Activated naive CD4-positive, alpha-beta T cell treated with anti-CD3 and anti-CD28 coated beads for 36 hours (primary cell): ENCODE measurements at places on chromosomes 5 and 9.

DNA sequence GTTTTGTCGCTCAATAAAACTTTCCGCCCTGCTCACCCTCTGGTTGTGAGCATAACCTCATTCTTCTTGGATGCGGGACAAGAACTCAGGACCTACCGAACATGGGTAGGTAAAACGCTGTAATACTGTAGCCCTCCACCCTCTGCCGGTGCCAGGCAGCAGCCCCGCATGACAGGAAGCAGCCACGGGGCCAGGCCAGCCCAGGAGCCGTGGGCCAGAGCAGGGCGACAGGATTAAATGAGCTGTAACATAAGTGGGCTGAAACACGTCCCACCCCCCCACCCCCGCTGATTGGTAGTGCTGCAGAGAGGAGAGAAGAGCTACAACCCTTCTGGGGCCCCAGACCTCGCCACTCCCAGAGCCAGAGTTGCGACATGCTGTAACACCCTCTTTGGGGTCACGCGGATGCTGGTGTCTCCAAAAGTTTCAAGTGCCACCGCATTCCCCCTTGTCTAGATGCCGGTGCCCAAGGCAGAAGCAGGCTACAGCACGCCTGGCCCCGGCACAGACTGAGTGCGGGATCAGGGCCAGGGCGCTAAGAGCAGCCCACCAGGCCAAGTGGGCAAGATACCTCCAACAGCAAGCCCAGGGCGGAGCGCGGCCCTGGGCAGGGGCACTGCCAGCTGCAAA lies 81.8 kb downstream of the FBXW11 start:
- no peak for DNase-seq

DNA sequence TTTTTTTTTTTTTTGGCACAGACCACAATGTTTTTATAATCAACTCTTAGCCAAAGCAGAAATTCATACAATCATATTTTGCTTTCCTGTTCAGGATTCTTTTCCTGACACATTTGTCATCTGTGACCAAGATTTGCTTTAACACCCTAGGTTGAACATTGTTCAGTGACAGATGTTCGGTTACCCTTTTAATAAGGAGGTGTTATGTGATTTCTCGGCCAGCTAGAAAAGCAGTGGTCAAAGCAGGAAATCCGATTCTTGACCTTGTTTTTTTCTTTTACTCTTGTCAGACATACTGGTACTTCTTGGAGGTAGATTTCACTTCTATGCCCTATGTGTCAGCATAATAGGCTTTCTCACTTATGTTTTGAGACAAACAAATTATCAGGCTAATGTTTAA lies 335.3 kb upstream of the ACTBL2 start:
- DNase-seq: no peak

- DNase-seq: no peak
Observed at GRCh38 chr9:36332006-36332405, 68.1 kb downstream of the RNF38 start.

GRCh38 chr5:133314086-133314485 lies 262.3 kb downstream of the HSPA4 start:
- DNase-seq: no peak

- no peak for DNase-seq
Observed at GRCh38 chr5:45399041-45399440, 297.1 kb downstream of the HCN1 start.
